ENCODE measurements at places on chromosomes 2 and 18.

DNA sequence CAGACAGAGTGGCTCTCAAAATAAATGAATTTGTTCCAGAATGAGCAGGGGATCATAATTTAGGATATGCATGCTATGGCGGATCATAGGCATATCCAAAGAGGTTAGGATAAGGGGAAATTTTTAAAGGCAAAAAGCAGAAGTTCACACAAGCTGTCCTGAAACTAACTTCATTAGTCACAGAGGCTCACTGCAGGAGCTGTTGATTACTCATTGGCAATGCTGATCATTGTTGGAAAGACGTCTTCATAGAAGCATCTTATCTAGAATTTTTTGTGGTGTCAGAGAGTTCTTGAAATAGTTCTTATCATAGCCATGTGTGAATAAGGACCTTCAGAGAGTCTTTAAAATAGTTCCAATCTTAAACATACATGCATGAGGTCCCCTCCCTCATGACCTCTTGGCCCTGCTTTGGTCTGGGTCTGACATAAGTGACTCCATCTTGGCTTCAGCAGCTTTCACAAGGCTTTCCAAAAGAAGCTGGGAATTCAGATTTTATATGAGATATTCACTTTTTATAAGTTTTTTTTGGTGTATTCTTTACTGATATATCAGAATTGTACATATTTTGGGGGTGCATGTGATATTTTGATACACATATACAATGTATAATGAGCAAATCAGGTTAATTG, 7.5 kb upstream of the CCDC195 start:
- no peak for DNase-seq

DNA sequence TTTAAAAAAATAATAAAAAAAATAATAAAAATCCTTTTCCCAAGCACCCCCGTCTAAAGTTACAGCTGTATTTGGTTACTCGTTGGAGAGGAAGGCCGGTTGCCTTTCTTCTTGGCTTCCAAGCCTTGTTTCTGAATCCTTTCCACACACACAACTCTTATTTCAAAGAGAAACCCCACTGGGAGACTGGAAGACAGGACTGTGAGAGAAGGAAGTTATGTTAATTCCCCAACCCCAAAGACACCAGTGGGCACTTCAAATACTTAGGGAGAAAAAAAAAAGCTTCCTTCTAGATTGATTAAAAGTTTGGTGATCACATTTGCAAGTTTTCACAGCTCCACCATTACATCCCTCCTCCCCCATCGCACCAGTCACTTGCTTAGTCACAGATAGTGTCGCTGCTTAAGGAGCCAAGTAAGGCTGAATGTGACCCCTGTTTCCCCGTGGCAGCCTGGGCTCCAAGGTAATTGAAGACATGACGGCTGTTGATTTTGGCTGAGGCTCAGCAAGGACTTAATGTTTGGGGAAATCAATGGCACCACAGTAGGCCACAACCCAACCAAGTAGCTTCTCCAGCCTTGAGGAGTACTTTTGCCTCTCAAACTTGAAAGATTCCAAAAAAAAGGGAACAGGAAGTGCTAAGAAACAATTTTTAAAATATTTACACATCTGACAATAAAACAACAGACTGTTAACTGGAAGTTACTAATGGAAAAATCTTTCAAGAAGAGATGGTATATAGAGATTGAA, 40.8 kb upstream of the FRZB start:
- DNase-seq = no peak

DNA sequence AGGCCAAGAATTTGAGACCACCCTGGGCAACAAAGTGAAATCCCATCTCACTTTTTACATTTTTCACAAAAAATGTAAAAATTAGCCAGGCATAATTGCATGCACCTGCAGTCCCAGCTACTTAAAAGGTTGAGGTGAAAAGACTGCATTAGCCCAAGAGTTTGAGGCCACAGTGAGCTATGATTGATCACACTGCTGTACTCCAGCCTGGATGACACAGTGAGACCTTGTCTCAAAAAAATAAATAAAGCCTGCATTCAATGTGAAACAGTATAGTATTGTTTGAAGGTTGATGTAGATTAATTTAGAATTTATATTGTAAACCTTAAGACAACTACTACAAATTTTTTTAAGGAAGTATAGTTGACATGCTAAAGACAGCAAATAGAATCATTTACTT, 53.5 kb downstream of the TBC1D8 start:
- DNase-seq = no peak

- no peak for DNase-seq
These were observed 3.5 kb downstream of the FEV start for GRCh38 chr2:218981390-218981880.

- DNase-seq = no peak
These were observed 16.1 kb downstream of the SPATS2L start for GRCh38 chr2:200322607-200323006.

DNA sequence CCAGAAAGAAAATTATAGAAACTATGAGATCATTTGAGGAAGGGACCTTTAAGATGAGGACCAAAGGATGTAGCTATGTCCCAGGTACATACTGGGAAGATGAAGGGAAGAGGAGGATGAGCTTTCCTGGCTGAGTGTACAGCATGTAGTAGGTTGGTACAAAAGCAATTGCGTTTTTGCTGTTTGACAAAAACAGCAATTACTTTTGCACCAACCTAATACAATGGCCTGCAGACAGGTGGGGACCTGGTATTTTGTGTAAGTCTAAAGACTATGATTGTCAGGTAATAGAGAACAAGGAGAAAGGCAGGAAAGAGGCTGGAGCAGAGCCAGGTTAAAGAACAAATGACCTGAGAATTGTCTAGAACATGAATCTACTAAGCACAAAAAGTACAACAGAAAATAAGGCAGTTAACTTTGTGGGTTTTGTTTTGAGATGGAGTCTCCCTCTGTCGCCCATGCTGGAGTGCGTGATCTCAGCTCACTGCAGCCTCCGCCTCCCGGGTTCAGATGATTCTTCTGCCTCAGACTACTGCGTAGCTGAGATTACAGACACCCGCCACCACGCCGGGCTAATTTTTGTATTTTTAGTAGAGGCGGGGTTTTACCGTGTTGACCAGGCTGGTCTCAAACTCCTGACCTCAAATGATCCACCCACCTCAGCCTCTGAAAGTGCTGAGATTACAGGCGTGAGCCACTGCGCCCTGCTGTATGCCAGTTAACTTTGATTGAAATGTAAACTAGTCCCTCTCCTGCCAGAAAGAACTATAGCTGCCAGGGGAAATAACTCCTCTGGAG, 3.2 kb upstream of the TGOLN2 start:
- no peak for DNase-seq

DNA sequence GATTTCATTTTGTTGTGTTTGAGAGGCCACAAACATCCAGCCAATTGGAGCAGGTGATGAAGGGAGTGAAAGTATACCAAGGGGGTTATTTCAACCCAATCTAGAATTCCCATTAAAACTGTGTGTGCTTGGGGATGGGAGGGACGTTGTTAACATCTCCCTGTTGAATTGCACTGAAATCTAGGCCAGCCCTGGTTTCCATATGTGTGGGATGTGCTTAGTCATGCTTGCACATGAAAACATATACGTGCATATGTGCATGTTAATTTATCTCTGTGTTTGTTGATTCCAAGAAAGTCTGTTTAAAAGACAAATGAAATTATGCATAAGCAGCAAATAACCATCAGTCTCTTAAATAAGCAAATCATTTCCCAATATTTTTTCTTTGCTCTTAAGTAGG, 5.6 kb downstream of the CELF4 start:
- DNase-seq = no peak

DNA sequence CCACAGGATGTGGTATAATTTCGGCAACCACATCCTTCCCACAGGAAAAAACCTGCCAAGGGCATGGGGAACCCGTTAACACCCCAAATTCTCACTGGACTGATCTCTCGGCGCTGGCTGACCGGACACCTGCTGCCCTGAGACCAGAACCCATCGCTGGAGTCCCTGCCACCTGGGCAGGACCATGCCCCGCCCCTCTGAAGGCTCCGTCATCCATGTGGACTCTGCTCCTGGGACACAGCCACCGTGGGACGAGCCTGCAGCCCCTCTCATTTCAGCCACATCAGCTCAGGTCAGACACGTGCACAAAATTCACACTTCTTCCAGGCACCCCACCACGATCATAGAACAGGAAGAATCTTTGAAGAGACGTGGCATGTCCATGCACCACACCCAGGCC, 108.2 kb downstream of the ZNF516 start:
- DNase-seq = no peak

DNA sequence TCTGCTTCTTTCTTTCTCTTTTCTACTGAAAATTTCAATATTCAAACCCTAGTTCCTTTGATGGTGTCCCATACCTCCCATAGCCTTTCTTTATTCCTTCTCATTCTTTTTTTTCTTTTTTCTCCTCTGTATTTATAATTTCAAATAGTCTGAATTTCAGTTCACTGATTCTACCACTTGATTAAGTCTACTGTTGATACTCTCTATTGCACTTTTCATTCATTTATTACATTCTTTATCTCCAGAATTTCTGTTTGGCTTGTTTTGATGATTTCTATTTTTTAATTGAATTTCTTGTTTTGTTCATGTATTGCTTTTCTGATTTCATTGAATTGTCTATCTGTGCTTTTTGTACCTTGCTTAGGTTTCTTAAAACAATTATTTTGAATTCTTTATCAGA, 111.9 kb upstream of the VRK2 start:
- DNase-seq = no peak

GRCh38 chr2:104118889-104119288, 735.0 kb upstream of the POU3F3 start:
- no peak for DNase-seq

DNA sequence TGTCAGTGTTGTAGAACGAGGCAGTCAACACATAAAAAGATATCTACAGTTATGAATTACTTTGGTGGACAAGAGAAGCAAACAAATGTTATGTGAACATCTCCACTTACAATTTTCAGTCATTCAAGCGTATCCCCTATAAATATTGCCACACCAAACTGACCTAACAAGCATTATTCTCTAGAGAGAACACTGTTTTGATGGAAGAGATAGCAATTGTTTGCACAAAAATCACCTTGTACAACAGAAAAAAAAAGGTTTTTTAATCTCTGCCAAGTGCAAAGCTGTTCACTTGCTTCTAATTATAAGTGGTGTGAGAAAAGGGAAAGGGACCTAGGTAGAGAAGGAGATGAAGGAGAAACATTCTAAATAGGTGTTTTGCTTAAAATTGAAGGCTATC, 33.8 kb downstream of the PID1 start:
- DNase-seq = no peak

DNA sequence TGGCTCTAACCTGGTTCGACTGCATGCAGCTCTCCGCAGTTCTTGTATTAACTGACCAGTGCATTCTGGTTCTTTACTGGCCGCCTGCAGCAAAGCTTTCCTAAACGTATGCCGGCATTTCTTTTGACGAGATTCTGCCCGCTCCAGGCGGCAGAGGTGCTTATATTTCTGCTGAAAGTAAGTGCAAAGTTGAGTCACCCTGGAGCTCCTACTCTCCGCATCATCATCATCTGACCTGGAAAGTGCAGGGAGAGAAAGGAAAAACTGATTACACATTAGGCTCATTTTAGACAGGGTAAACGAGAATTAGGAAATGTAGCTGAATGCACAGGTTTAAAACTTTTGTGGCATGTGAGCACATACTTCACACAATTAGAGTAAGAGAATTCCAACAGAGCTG, 57.9 kb downstream of the INO80D start:
- DNase-seq = no peak

DNA sequence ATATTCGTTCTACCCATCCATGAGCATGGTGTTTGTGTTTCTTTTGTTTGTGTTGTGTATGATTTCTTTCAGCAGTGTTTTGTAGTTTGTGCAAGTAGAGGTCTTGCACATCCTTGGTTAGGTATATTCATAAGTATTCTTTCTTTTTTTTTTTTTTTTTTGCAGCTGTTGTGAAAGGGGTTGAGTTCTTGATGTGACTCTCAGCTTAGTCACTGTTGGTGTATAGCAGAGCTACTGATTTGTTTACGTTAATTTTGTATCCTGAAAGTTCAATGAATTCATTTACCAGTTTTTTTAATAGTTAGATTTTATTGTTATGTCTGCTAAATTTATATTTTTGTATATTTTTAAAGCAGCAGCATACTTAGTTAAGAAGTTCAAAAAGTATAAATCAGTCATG, 834.4 kb upstream of the NRXN1 start:
- DNase-seq = no peak

DNA sequence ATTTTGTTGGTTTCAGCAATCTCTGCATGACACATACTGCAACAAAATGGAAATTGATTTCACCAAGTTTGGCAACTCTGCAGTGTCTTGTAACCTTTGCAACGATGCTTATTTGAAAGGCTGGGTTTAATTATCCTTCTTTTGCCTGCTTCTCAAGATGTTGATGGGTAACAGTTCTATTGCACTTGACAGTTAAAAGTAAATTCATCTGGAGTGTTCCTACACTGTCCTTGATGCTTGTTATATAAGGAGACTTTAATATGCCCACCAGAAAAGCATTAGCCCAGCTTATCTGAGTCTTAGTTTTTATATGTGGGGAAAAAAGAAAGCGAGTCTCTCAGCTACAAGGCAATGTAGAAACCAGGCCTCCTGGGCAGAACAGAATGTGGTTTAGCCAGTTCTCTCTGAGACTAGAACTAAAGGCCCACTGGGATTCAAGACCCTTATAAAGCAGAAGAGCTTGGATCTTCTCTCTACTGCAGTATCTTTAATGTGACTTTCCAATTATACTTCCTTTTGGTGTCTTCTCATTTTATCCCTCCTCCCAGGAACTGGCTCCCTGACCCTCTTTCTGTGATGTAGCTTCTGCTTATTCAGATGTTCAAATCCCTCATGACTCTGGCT, 106.8 kb upstream of the LYPD6 start:
- DNase-seq = no peak

Data from activated gamma-delta T cell treated with Interleukin-2 at 50 U/mL for 16 hours (primary cell).